ENCODE measurements at places on chromosomes 4 and X.

DNA sequence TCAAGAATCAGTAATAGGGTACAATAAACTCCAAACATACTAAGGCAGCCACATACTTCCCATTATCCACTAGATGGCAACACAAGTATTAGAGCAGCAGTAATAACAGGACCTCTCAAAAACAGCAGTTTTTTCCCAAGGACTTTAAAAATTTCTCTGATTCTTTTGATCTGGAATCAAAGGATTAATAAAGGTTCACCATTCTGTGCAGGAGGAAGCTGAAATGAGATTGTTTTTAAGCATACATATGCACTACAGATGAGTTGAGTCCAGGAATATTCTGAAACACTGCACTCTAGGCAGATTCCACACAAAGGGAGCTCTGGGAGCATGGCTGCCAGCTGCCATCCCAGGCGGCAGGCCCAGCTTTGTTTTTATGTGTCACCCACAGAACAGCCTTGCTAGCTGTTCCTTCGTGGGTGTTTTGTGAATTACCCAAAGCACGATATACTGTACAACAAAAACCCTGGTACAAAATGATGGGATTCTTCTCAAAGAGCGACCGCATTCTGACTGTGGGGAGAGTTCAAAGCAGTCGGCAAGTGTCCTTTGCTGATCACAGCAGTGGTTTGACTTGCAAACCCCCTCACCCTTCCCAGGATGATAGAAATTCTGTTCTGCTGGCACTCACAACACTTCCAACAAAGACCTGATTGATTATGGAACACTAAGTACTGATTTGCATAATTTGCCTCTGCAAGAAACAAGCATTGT, 61.0 kb downstream of the STX18 start:
- peaks cover 12% of the 10 kb centered on the region for H3K4me1 ChIP-seq
- H3K27ac ChIP-seq = peak overlapping the region; percentile 7
- no peak overlapping the region for H3K4me3 ChIP-seq
- no peaks in the 10 kb centered on the region for H3K27me3 ChIP-seq
- no peak for DNase-seq

DNA sequence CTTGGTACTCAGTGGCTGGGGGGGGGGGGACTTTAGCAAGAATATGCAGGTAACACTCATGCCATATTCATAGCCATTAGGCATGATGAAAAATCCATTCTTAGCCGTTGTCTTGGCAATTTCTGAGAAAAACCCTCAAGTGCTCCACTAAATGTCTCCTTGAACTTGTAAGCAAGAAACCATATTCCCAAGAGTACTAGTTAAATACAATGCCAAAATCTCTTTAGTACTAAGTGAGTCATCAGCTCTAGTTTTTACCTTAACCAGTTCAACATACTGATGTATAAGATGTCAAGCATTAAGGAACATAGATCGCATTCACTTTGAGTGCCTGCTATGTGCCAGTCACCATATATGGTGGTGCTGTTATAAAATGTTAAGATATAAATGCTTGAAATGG, 27.5 kb downstream of the UBE2D3 start:
- no peak overlapping the region for H3K4me3 ChIP-seq
- no peaks in the 10 kb centered on the region for H3K4me1 ChIP-seq
- H3K36me3 ChIP-seq = peaks cover 10% of the 10 kb centered on the region
- no peak overlapping the region for H3K27ac ChIP-seq
- no peaks in the 10 kb centered on the region for H3K27me3 ChIP-seq

GRCh38 chrX:16855363-16856075, 14.6 kb downstream of the RBBP7 start:
- no peak overlapping the region for H3K27ac ChIP-seq
- H3K4me1 ChIP-seq = no peaks in the 10 kb centered on the region
- DNase-seq = no peak

DNA sequence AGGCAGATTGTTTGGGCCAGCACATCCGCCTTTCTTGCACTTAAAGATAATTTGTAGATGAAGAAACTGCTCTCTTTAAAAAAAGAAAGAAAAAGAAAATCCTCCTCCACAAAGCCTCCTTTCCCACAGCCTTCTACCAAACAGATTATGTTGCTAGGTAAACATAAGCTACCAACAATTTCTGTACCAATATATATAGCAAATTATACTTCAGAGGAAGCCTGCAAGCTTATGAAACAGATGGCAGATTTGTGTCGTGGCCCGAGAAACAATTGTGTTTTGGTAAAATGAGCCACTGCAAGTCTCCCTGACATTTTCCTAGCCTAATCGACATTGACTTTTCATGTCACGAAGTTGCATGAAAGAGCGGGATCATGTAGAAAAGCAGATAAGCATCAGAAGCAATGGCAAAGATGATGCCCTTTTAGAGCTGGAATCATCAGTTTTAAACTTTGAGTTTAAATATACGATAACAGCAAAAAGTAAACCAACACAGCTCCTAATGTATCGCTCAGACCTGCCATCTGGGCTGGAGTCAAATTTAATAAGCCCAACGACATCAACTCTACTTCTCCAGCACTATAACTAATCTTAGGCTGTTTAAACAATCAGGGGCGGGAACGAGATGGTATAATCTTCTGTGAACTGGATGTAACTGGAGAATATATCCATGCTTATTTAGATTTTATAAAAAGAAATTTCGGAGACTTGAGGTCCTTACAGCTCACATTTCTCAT, 94.9 kb upstream of the PLAC1 start:
- no peak overlapping the region for H3K4me3 ChIP-seq
- H3K27ac ChIP-seq = no peak overlapping the region
- H3K36me3 ChIP-seq = no peaks in the 10 kb centered on the region
- no peak for DNase-seq

GRCh38 chr4:101774807-101775206, 15.7 kb upstream of the BANK1 start:
- H3K36me3 ChIP-seq = no peaks in the 10 kb centered on the region
- no peak for DNase-seq
- no peak overlapping the region for H3K4me3 ChIP-seq

DNA sequence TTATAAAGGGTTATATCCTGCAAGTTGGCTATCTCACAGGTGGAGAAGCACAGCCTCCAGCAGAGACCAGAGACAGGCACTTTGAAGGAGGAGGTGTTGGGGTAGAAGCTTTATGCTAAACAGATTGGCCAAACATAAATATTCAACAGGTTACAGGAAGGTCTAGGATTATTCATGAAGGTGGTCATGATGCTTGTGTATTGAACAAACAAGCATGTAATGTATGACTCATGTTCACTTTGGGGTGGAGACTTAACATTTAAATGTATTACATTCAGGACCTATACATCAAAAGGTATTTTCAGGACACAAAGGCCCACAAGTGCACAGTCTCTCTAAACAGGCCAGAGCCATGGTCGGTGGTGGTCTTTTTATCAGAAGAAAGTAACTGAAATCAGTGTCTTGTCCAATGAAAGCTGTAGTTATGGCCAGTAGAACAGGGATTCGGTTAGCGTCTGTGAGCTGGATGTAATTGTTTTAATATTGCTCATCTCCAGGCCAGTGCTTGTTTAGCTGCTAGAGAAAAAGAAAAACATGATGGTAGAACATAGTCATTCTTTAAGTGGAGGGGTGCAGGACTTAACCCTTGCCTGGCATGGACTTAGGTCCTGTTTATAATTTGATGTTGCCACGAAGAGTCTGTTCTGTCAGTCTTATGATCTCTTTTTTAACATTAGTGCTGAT, 555.2 kb upstream of the PCDH10 start:
- H3K27me3 ChIP-seq = no peaks in the 10 kb centered on the region
- H3K27ac ChIP-seq = no peak overlapping the region
- H3K4me3 ChIP-seq = no peak overlapping the region
- no peaks in the 10 kb centered on the region for H3K36me3 ChIP-seq
- H3K4me1 ChIP-seq = no peaks in the 10 kb centered on the region

- no peak overlapping the region for H3K27ac ChIP-seq
- no peak for DNase-seq
- H3K4me3 ChIP-seq = no peak overlapping the region
- no peaks in the 10 kb centered on the region for H3K36me3 ChIP-seq
Observed at GRCh38 chr4:40350627-40351227, 15.6 kb downstream of the CHRNA9 start.
